Hematopoietic multipotent progenitor cell (in vitro differentiated cells): ENCODE measurements at places on chromosomes 6 and 20. TPM values are rescaled to one million over a fixed set of nuclear protein-coding genes. Genes with fewer than 3 reads are reported as not detected.

The AKAP7 gene
- total RNA-seq, result 3.0 TPM

The PLN gene
- total RNA-seq, result not detected

The LHFPL5 gene
- total RNA-seq, result not detected

GRCh38 chr20:49413677-49414076, 68.8 kb downstream of the KCNB1 start:
- DNase-seq, result no peak

DNA sequence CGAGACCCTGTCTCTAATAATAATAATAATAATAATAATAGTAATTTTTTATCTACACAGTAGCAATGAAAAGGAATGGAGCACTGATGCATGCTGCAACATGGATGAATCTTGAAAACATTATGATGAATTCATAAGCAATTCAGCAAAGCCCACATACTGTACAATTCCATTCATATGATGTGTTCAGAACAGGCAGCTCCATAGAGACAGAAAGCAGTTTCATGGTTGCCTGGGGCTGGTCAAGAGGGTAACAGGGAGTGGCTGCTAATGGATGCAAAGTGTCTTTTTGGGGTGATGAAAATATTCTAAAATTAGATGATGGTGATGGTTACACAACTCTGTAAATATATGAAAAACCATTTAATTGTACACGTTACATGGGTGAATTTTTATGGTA, 43.6 kb downstream of the SLC24A3 start:
- DNase-seq, result no peak

- DNase-seq, result no peak
Measured at GRCh38 chr6:90229331-90230010, 67.2 kb downstream of the BACH2 start.

- DNase-seq, result no peak
Measured at GRCh38 chr6:123598011-123598410, 38.7 kb downstream of the TRDN start.

DNA sequence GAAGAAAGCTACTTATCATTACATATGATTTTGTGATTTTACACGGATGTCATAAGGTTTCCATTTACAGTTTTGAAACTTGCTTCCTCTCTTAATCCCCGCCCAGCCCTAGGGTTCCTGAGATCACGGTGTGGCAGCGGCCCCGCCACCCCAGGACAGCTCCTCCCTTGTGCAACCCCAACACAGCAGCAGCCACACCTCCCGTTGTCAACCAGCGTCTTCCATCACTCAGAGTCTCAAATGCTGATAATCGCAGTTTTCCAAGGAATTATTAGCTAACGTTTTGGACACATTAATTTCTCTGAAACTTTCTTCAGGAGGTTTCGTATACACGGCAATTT, 204.8 kb downstream of the THBS2 start:
- no peak for DNase-seq

GRCh38 chr20:52127309-52127708, 64.3 kb downstream of the ZFP64 start:
- no peak for DNase-seq

GRCh38 chr6:39649996-39650395, 75.2 kb downstream of the KIF6 start:
- no peak for DNase-seq

DNA sequence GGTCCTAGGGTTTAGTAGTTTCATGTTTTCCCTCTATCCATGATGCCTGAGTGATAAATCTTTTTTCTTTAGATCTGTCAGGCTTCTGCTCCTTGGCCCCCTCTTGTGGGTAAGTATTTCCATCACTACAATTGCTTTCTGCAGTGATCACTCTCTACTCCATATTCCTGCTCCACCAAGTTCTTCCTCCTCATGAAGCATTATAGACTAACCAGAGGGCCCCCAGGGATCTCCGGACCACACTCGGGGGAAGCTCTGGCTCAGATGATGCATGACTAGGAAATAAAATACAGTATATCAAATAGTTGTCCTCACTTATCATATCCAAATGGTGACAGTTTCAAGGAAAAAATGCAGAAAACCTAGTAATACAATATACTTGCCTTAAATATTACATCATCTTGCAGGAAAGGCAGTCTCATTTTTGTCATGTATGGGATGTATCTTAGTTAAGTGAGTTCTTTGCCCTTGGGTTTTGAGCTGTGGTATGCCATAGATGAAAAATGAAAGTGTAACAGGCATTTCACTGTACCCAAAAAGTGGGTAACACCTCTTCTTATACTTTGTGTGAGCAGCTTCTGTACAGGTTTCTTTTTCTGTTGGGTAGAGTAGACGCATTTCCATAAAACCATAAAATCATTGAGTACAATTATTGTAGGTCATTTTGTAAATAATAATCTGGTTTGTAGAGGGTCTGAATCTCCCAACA, 200.9 kb upstream of the EYA4 start:
- DNase-seq, result peak; percentile 9

GRCh38 chr6:33497157-33497556, 42.8 kb downstream of the ZBTB9 start:
- DNase-seq, result no peak

DNA sequence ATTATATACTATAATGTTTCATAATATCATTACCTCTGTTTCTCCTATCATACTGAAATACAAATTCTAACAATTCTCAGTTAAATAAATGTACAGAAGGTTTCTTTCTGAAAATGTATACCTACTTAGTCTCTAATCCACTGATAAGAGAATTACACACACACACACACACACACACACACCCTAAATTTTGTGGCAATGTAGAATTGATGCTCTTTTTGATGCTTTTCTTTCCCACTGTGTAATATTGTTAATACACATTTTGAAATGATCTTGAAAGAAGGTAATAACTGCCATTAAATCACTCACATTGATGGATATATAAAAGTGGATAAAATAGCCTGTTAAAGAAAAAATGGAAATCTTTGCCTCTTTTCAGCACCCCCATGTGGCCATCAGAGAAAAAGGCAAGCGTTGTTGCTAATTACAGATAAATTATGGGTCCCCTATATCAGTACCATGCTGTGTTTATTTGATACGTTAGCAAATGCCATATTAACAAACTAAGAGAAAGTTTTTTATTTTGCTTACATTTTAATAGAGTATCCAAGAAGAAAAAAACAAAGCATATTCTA, 76.6 kb upstream of the VGLL2 start:
- no peak for DNase-seq

DNA sequence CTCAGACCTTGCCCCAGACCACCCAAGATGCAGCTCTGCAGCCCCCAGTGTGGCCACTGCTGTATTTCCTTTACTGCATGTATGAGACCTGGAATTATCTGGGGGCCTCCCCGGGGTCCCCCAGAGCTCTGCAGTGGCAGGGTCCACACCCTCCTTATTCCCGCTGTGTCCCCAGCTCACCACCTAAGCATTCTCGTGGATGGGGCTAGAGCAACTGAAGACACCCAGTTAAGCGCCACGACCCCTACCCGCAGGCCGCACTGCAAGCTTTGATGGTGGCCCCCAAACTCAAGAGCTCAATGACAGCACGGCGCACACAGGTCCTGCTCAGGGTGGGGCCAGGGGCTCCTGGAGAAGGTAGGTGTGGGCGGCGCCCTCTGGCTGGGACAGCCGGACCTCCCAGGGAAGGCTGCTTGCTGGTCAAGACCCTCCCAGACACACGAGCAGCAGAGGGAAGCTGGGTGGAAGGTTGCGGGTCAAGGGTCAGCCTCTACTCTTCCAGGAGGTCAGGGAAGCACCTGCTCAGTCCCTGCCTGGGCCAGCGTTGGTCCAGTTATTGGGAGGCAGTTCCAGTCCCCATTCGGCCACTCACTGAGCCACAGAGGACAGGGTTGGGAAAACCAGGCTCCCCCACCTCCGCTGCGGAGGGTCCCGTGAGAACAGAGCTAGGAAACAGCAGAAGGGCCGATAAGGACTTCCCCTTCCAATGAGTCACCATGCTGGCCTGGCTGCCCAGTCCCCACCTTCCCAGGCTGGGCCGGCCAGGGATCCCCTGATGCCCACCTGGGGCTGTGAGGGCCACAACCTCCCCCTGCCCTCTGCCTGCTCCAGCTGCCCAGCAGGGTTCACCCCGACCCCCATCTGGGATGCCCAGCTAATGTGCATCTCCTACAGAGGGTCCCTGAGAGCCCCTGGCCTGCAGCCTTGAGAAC, 2.9 kb downstream of the LAMA5 start:
- no peak for DNase-seq

GRCh38 chr20:37329481-37330165, 16.3 kb upstream of the SRC start:
- no peak for DNase-seq
